ENCODE measurements at places on chromosomes 12 and 14.

GRCh38 chr14:31092160-31092708 is 66.1 kb upstream of the STRN3 start:
- no peak for DNase-seq

GRCh38 chr14:71720978-71721624 is 211.1 kb upstream of the RGS6 start:
- DNase-seq = peak; percentile 73

- no peak for DNase-seq
Measured at GRCh38 chr14:37437490-37437889, 157.6 kb downstream of the FOXA1 start.

DNA sequence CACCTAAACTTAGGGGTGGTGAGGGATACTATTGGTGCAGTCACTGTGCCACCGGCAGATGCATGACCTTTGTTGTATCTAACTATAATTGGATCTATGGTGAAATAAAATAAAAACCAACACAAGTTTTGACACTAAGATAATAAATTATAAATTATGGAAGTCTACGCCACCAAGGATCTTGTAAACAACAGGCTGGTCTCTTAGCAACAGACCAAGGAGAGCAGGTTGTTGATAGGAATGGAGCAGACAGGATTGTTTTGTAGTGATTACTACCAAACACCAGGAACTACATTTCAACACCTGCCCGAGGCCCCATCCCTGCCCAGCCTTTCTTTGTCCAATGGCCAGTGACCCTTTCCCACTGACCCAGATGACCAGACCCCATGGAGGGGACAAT is 1178.0 kb downstream of the VRK1 start:
- no peak for DNase-seq

- peak; percentile 44 for DNase-seq
Measured at GRCh38 chr12:81284137-81284536, 206.3 kb downstream of the ACSS3 start.

- DNase-seq = no peak
Measured at GRCh38 chr12:21852251-21852650, 77.7 kb upstream of the KCNJ8 start.

- no peak for DNase-seq
Measured at GRCh38 chr12:67826946-67827720, 162.1 kb upstream of the IFNG-AS1 start.

DNA sequence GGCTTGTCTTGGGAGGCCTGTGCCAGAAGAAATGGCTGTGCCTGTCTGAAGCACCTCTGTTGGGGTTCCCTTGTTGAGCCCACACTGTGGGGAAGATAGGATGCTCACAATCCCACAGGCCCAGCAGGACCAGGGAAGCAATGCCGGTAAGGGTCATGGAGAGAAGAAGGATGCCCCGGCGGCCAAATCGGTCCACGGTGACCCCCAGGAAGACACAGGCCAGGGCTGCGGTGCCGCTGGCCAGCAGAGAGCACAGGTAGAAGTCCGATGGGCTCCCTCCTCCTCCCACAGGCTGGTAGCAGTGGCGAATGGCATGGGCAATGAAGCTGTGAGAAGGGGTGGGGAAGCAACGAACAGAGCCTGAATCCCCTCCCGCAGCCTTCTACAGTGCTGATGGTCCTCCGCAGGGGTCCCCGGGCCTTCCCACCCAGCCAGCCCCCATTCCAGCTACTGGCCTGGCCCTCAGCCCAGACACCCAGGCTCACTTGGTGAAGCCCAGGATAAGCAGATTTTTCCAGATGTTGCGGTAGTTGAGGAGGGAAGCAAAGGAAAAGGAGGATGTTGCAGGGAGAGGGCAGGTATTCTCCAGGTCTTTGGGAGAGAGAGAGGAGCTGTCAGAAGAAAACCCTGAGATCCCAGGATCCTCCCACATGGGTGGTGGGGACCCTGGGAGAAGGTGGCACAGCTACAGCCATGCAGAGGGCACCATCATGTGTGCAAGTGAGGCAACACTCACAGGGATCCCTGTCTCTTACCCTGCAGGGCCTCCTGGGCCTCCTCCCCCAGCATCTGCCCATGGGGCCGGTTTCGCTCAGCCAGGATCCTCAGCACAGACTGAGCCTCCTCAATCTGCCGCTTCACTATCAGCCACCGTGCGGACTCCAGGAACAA is 5.0 kb downstream of the SLC22A17 start:
- DNase-seq = no peak

DNA sequence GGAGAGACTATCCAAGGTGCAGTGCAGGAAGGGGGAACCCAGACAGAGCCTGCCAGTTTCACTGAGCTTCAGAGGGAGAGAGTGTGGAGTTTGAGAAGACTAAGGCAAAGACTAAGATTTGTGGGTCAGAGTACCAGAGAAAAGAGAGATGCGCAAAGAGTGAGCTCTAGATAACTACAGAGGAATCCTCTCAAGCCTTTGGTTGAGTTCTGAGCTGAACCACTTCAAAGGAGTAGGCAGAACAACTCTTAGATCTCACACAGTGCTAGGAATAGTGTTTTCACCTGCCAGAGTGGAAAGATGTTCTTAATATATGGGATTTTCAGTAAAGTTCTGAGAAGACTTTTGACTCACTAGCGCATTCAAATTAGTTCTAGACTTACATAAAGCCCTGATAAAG is 10.7 kb upstream of the M6PR start:
- no peak for DNase-seq

GRCh38 chr14:22296722-22297121 is 292.3 kb downstream of the DAD1 start:
- DNase-seq = no peak

DNA sequence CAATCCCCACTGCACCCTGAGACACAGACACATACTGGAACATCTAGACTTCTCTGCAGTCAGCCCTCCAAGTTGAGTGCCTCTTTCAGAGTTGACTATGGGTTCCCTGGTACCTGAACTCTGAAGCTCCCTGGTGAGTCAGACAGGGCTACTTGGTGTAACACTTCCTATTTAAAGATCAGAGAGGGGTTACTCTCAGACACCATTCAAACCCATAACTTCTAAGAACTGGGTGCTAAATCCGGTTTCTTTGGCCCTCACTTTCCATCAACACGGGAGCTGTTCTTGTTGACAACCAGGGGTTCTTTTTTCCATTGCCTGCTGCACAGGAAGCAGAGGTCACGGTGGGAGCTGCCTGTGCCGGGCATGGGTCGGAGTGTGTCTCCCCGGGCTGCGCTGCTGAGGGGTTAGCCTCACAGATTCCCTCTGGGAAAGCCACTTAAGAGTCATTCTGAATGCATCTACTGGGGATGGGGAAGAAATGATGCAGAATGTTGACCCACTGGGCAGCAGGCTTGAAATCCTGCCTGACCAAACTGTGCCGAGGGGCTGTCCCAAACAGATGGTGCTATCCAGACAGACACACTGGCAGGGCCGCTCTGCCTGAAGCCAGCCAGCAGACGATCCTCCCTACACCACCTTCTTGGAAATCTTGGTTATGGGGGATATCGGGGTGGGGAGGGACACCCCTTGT is 74.1 kb downstream of the PITPNM2 start:
- no peak for DNase-seq

- peak; percentile 63 for DNase-seq
Measured at GRCh38 chr14:61470261-61470960, 149.0 kb downstream of the PRKCH start.
